ENCODE measurements at places on chromosomes 3 and 15.

- peak; percentile 11 for DNase-seq
Measured at GRCh38 chr3:31610700-31611275, 78.1 kb downstream of the STT3B start.

GRCh38 chr3:195440379-195440778 lies 2.4 kb downstream of the ACAP2 start:
- no peak for DNase-seq

DNA sequence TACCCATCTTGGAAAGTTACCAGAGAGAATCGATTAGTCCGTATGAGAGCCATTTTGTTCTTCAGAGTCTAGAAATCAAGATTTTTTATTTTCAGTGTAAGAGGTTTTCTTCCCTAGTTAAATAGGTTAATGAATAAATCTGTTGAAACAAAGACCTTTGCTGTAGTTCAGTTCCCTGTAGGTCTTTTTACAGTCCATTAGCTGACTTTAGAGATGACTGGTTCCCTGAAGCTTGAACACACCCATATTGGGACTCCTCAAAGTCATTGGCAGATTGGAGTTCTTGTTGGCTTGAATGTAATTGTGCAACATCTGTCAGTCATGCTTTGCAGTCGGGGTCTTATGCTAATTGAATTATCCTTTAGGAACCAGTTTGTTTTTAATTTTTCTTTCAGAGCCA lies 45.3 kb downstream of the SEMA6D start:
- no peak for DNase-seq

DNA sequence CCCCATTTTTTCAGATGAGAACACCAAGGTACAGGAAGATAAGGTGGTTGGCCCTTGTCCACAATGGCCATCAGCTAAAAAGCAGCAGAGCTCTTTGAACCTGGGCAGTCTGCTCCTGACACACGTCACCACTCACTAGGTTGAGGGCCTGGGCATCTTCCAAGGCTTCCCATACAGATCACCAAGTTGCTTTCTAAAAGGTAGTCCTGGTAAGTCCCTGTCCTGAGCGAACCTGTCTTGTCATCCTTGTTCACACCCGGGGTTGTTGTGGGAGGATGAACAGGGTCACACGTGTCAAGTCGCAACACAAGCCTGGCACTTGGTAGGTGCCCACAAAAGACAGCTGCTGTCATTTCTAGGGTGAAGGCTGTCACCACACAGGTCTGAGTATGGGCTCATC lies 260.4 kb downstream of the EPHB1 start:
- no peak for DNase-seq

DNA sequence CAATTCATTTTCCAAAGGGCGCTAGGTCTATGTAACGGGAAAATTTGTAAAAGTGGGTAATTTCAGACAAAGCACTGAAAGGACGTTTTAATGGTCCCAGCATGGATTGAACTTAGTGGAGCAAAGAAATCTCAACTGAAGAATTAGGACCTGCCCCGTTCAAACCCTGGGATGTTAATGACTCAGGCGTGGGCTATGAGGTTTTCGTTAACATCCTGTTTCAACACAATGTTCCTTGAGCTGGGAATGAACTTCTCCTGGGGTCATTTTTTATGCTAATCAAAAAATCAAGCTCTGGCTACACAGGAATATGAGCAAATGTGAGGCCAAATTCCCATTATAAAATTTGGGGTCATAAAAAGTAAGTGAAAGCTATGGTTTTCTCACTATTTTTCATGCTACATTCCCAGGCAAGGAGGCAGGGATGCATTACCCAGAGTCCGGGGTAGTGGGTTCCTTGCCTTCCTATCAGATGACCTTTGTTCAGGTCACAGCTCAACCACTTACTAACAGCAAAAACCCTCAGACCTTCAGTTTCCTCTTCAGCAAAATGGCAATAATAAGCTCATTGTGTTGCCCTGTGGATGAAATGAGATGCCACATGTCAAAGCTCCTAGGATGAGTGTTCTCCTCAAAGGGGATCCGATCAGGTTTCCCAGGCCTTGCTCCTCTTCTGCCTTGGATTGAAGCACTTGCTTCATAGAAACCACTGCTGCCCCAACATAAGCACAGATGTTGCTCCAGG lies 271.4 kb downstream of the ARRDC4 start:
- no peak for DNase-seq
